ENCODE measurements at places on chromosomes 5 and 9.

DNA sequence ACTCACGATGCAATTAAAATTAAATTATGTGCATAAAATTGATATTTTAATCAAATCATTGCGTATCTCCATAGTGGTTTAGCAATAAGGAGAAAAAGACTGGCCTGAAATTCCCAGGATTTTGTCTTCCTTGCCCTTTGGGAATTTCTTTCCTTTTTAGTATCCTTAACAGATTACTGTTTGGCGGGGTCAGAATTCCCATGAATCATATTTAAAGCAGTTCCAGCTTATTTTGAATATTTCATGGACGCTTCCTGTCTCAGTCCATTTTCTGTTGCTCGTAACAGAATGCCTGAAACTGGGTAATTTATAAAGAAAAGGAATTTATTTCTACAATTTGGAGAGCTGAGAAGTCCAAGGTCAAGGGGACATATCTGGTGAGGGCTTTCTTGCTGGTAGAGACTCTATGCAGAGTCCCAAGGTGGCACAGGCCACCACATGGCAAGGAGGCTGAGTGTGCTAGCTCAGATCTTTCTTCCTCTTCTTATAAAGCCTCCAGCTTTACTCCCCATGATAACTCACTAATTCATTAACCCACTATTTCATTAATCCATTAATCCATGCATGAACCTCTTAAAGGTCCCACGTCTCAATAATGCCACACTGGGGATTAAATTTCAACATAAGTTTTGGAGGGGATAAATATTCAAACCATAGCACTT lies 37.8 kb downstream of the CDH6 start:
- DNase-seq: no peak

- no peak for DNase-seq
Observed at GRCh38 chr9:107707915-107708441, 218.4 kb upstream of the KLF4 start.

- no peak for DNase-seq
Observed at GRCh38 chr9:96559339-96559943, 60.2 kb downstream of the CDC14B start.

GRCh38 chr5:3999929-4000328 lies 404.3 kb downstream of the IRX1 start:
- DNase-seq: no peak

DNA sequence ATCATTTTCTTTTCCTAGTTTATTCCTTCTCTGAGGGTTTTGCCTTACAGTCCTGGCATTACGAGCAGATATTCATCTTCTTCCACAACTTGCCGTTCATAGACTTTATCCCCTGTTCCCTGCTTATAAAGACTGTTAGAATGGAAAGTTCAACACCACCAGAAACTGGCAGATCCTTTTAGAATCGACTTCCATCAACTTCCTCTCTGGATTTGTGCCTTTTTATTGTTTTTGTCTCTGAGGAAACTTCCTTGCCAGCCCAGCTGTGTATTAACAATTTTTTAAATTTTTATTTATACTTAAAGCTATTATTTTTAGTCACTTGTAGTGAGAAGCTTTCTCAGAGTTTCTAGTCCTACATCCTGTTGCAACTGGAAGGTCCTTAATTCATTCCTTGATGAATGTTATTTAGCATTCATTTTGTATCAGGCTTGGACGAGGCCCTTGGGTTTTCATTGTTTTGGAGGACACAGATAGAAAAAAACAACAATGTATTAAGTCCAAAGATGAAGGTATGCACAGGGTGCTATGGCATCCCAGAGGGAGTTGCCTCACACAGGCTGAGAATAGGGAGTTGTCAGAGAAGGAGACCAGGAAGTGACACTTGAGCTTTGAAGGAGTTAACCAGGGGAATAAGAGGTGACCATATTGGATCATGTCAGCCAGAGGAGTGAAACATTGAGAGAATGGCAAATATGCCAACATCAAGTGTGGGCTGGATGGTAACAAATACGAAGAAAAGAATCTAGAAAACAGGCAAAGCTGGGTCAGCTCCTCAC lies 81.3 kb downstream of the ADAMTSL1 start:
- DNase-seq: no peak

DNA sequence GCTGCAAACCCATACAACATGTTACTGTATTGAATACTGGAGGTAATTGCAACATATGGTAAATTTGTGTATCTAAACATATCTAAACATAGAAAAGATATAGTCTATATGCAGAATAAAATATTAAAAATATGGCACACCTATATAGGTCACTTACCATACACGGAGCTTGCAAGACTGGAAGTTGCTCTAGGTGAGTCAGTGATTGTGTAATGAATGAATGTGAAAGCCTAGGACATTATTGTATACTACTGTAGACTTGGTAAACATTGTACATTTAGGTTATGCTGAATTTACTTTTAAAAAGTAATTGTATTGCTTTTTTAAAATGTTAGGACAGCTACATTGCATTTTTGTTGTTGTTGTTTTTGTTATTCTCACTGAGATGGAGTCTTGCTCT lies 968.8 kb downstream of the TLE1 start:
- no peak for DNase-seq

DNA sequence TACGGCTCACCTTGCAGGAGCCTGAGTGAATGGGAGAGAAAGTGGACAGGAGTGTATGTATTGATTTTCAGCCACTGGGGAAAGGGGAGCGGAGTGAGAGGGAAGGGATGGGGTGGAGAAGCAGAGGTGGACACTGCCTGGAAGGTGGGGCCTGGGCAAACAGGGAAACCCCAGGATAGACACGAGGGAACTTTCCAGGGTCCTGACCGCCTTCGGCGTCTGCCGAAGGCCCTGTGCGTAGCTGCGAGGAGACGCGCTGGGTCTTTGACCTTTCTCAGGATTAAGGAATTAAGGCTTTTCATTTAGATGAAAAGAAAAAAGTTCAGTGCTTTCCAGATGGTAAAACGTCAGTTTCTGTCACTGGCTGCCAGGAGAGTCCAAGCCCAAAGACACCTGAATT lies 134.6 kb upstream of the RAPGEF1 start:
- DNase-seq: no peak

GRCh38 chr5:179304466-179304865 lies 40.8 kb downstream of the ADAMTS2 start:
- no peak for DNase-seq

DNA sequence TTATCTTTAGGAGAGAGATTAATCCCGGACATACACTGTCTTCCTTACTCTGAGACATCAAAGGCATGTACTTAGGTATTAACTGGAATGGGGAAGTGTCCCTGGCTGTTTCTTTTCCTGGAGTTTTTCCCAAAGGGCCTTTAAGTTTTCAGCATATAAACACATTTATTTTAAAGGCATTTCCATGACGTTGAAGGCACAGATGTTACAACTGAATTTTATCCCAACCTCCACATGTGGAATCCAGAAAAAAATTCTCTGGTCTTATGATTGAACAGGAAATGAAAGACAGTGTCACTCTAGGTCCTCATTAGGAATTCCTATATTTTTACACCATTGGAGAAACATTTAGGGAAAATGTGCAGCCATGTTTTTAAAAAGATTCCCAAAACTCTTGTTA lies 41.6 kb upstream of the SHOC1 start:
- no peak for DNase-seq

DNA sequence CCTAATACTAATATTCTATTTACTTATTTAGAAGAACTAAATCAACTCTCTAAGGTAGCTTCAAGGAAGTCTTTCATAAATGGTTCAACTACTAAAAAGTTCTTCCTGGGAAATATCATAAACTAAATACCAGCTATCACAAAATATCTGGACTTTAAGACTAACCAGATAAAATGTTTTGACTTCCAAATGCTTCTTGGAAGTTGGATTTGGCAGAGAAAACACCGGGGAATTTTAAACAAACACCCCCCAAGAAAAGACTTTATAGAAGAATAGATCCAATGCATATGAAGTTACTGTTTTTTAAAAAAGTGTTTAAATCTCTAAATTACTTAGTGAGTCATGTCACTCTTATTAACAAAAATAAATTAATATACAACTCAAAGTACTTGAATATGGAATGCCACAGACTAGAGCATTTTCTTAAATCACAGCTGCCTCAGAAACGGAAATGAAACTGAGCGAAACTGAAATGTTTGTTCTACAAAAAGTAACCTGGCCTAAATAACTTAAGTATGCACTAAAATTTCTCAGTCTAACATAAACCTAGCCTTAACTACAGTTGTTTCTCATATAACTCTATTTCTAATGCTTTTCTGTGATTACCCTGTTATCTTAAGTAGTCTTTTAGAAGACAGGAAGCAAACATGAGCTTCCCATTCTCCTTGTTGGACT lies 6.8 kb downstream of the ABCA1 start:
- no peak for DNase-seq

DNA sequence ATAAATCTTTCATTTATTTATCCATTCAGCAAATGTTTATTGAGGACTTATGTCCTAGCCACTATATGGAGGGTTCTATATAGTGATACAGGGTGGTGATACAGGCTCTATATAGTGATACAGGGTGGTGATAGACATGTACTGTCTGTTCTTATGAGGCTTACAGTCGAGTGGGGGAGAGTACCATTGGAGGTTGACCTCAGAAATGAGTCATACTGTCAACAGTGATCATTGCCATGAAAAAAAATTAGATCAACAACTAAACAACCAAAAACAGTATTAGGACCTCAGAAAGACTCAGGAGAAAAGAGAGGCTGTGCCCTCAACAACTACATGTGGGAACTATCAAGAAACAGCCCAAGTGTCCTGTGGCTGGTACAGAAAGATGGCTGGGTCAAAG lies 22.0 kb downstream of the PAPPA start:
- DNase-seq: no peak
